ENCODE measurements at places on chromosomes 12 and 14.
A peak's percentile ranks its signal among the peaks of the same experiment; 100 is the strongest.

GRCh38 chr14:52080808-52081755 lies 12.2 kb upstream of the NID2 start:
- DNase-seq = peak; percentile 96

DNA sequence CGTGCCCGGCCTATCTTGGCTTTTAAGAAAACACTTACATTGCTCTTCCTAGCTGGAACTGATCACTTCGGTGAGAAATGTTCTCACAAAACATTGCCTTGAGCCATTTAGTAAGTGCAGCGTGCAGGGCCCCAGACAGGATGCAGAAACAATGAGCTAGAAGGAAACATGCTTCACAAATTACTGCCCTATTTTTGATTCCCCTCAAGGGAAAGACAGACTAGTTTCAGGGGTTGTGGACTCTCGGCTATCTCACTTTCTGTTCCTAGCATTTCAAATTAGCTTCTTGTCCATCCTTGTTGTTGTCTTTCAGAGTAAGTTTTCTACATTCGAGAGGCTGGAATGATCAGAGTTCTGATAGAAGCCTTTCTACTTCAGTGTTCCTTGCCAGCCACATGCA lies 21.6 kb downstream of the TGFB3 start:
- no peak for DNase-seq

DNA sequence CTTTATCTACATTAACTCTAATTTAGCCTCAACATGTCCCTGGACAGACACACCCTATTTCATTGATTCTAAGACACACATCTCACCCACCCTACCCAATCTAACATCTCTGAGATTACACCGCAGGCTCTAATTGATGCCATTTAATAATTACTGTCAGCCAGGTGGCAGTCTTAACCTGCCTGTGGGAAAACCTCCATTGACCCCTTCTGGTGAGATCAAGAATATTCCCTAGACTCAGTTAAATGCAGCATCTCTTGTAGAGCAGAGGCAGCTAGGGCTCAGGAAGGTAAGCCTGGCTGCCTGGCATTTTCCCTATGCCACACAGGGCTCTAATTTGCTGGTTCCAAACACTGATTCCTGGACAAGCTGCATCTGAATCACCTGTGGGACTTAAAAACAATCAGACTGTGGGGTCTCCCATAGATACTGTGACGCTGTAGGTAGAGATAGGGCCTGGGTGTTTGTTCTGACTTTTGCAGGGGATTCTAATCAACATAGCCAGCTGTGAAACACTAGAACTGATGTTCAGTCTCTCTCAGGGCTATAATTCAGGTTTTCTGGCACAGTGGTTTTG lies 14.3 kb downstream of the MCRS1 start:
- DNase-seq = no peak

DNA sequence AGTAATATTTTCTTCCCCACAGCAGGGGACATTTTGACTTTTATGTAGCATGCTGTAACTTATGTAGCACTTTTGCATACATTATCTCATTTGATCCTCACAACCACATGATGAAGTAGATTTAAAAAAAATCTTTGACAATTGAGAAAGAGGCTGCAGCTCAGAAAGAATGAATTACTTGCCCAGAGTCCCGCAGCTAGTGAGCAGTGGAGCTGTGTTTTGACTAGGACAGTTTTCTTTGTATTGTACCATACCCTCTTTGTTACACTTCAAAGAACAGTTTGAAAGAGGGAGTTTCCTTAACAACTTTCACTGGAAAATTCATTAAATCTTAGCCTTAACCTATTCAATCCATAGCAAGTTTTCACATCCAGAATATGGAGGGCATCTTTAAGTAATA lies 58.6 kb downstream of the SYNE2 start:
- DNase-seq = no peak

DNA sequence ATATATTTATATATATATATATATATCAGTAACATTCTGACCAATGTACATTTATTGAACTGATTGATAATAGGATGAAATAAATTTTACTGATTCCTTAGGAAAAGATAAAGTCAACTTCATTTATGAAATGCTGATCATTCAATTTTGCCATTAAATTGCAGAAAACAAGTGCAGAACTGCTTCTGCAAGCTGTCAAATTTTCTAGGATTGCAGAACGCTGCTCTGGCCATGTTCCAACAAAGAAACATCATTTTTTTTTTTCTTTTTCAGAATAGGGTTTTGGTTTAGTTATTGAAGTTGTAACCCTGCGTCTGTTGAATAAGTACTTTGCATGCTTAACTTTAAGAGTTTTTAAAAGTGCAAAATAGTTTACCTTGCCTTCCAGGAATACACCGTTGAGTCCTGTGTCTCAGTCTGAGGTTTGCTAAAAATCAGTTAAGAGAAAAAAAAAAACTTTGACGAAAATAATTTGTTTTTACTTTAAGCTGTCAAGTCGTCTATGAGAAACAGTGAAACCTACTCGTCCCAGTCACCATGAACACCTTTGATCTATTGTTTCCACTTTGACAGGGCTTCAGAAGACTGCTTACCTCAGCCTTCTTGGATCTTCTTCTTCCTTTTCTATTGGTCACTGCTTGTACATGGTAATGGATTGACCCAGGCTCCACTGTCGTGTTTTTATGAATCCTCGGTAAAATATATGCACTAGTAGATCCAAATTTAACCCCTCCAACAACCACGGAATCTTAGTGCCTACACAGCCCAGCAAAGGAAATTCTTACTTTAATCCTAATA lies at the start of gene KERA:
TSS of gene KERA (minus strand) at position 657 of the 798 bp plus-strand sequence. CDS start 1,743 bp downstream, outside the sequence.
- DNase-seq = no peak

DNA sequence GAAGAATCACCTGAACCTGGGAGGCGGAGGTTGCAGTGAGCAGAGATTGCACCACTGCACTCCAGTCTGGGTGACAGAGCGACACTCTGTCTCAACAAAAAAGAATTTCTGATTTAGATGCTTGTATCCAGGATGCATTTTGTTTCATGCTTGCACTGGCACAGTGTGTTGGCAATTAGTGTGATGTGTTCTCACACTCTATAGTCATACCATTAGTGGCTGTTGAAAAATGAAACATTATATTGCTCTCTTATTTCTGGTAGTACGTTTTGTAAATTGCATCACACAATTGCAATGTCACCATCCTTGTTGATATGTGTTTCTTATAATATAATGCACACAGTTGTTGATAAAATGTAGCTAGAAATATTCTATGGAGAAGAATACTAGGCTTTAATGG lies 51.3 kb upstream of the RMST start:
- no peak for DNase-seq

- peak; percentile 81 for DNase-seq
Measured at GRCh38 chr12:53065975-53066931, 12.9 kb downstream of the SPRYD3 start.

DNA sequence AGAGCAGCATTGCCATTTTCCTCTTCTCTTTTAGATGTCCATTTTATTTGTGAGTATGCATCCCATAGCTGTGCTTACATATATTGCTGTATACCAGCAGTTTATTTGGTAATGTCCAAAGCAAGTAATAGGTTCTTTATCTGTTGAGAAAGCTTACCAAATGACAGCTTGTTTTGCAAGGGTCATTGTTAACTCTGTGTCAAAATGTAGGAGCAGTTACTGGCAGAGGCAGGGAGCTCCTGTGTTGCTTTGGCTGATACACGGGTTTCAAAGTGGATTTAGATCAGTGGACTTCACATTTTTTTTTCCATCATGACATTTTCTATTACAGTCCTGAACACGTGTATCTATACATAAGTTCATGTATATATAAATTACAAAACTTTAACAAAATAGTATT lies 38.1 kb upstream of the LRTM2 start:
- DNase-seq = no peak

- peak; percentile 24 for DNase-seq
Measured at GRCh38 chr14:99378782-99379214, 101.9 kb downstream of the SETD3 start.

GRCh38 chr12:72035625-72036024 lies 97.0 kb downstream of the TPH2 start:
- DNase-seq = no peak

- peak; percentile 18 for DNase-seq
Measured at GRCh38 chr12:69676257-69677012, 22.7 kb downstream of the BEST3 start.
